ENCODE measurements at places on chromosomes 2 and 18. TPM values are rescaled to one million over a fixed set of nuclear protein-coding genes. Genes with fewer than 3 reads are reported as not detected.
A peak's percentile ranks its signal among the peaks of the same experiment; 100 is the strongest.

DNA sequence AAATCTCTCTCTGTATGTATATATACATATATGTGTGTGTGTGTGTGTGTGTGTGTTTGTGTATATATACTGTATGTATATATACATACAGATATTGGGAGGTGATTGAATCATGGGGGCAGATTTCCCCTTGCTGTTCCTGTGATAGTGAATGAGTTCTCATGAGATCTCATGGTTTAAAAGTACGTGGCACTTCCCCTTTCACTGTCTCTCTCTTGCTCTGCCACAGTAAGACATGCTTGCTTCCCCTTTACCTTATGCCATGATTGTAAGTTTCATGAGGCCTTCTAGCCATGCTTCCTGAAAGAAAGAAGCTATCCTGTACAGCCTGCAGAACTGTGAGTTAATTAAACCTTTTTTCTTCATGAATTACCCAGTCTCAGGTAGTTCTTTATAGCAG lies 18.8 kb upstream of the CCDC195 start:
- no peak for DNase-seq

- DNase-seq: no peak
These were observed 356.9 kb upstream of the RAB12 start for GRCh38 chr18:8252371-8252770.

GRCh38 chr2:36329746-36330472 lies 25.7 kb upstream of the CRIM1 start:
- peak; percentile 61 for DNase-seq

GRCh38 chr18:77151033-77151771 lies 18.6 kb upstream of the MBP start:
- DNase-seq: no peak

GRCh38 chr2:112887964-112888749 lies 22.8 kb upstream of the IL37 start:
- DNase-seq: no peak

GRCh38 chr2:158130832-158131473 lies 29.3 kb downstream of the UPP2 start:
- no peak for DNase-seq

- DNase-seq: no peak
These were observed 99.0 kb upstream of the RNF152 start for GRCh38 chr18:61991836-61992235.

GRCh38 chr18:6980363-6980762 lies 137.2 kb downstream of the LAMA1 start:
- no peak for DNase-seq

GRCh38 chr2:111032721-111033429 lies 87.8 kb upstream of the BCL2L11 start:
- DNase-seq: peak; percentile 49

- DNase-seq: peak; percentile 59
These were observed 145.1 kb downstream of the TDRD15 start for GRCh38 chr2:21268878-21269224.

GRCh38 chr2:8571792-8572499 lies 109.9 kb upstream of the ID2 start:
- no peak for DNase-seq

DNA sequence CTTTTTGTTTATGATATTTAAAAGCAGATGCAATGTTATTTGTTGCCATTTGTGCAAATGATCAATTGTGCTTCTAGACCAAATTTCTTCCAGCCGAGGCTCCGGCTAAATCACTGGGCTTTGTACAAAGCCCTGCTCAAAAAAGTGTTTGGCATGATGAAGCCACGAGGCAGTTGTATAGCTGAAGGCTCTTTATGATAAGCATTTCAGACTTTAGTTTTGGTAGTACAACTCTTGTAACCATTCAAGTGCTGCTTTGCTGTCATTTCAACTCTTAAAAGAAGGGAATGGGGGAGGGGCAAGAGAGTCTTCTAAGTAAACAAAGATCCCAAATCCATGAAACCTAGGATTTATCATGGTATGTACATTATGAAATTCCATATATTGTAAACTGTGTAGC lies 3.3 kb upstream of the ZNF532 start:
- peak; percentile 34 for DNase-seq

GRCh38 chr2:11024259-11024645 lies 112.5 kb downstream of the KCNF1 start:
- DNase-seq: peak; percentile 68

Gene ANKRD30B
- not detected for polyA plus RNA-seq

Gene CYTIP
- polyA plus RNA-seq: 3.5 TPM

Gene GALNT3
- 8.8 TPM for polyA plus RNA-seq

Gene RALB
- 58.5 TPM for polyA plus RNA-seq

Gene LYPD1
- 4.7 TPM for polyA plus RNA-seq

Gene NOSTRIN
- polyA plus RNA-seq: 41.8 TPM
